ENCODE measurements at places on chromosomes 2 and 18. TPM values are rescaled to one million over a fixed set of nuclear protein-coding genes. Genes with fewer than 3 reads are reported as not detected.
A peak's percentile ranks its signal among the peaks of the same experiment; 100 is the strongest.

GRCh38 chr18:75491361-75491760 is 63.9 kb upstream of the SMIM21 start:
- DNase-seq, result no peak
- no peak overlapping the region for H3K4me3 ChIP-seq
- no peak overlapping the region for H3K27ac ChIP-seq
- H3K36me3 ChIP-seq, result no peaks in the 10 kb centered on the region

DNA sequence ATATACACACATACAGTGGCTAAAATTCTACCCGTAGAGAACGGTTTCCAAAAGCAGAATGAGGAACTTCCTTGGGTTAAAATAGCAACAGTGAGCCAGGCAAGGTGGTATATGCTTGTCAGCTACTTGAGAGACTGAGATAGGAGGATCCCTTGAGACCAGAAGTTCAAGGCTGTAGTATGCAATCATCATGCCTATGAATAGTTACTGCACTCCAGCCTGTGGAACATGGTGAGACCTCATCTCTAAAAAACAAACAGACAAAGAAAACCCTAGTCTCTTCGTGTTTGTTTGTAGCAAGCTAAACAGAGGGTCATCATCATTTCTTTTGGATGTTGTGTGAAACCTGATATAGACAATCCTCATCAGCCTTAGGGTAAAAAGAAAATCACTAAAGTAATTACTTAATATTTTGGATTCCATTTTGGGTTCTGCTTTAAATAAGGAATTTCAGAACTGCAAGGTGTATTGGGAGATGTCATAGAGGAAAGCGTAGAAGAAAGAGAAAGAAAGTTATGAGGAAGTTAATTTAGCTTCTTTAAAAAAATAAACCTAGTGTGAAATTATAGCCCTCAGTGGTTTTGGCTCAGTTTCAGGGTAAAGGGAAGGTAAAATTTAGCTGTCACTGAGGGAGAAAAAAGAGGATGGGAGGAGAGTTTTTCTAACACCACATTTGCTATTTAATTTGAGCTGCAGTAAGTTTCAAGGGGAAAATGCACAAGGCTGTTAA is 46.5 kb downstream of the PLEK start:
- H3K27me3 ChIP-seq, result no peaks in the 10 kb centered on the region
- H3K36me3 ChIP-seq, result no peaks in the 10 kb centered on the region
- H3K27ac ChIP-seq, result no peak overlapping the region
- no peak overlapping the region for H3K4me3 ChIP-seq
- H3K4me1 ChIP-seq, result no peaks in the 10 kb centered on the region
- DNase-seq, result no peak

DNA sequence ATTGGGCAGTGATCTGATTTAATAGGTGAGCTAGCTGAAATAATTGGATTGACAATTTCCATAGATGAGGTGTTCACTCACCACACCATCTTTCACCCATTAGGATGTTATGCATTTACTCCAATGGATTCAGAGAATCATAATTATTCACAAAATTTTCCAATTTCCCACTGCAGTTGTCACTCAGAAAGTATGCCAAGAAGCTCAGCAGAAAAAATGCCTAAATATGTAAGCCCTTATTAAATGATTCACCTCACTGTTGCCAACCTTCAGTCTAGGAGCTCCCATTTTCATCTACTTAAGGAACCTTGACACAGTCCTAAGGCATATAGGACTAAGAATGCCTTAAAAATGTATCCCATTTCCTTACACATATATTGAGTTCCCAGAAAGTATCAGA is 94.3 kb downstream of the MBD2 start:
- DNase-seq, result no peak
- no peak overlapping the region for H3K27ac ChIP-seq
- no peak overlapping the region for H3K4me3 ChIP-seq
- H3K4me1 ChIP-seq, result peaks cover 25% of the 10 kb centered on the region
- H3K36me3 ChIP-seq, result no peaks in the 10 kb centered on the region
- H3K27me3 ChIP-seq, result no peaks in the 10 kb centered on the region

- no peaks in the 10 kb centered on the region for H3K36me3 ChIP-seq
- H3K4me1 ChIP-seq, result no peaks in the 10 kb centered on the region
- DNase-seq, result peak; percentile 78
- no peaks in the 10 kb centered on the region for H3K27me3 ChIP-seq
- H3K4me3 ChIP-seq, result no peak overlapping the region
Measured at GRCh38 chr2:120867290-120868241, 131.9 kb downstream of the GLI2 start.

Gene ANO7
- total RNA-seq, result 8.1 TPM

Gene MAT2A
- total RNA-seq, result 171 TPM

Measured in endodermal cell (in vitro differentiated cells).